ENCODE measurements at places on chromosomes 11 and 22.

- no peak for DNase-seq
Observed at GRCh38 chr11:927871-928270, 2.2 kb downstream of the AP2A2 start.

- DNase-seq, result no peak
Observed at GRCh38 chr11:22728600-22729389, 62.4 kb downstream of the GAS2 start.

- DNase-seq, result no peak
Observed at GRCh38 chr11:39412117-39412516, 2047.3 kb downstream of the LRRC4C start.

- DNase-seq, result no peak
Observed at GRCh38 chr11:103993507-103993906, 42.9 kb upstream of the DDI1 start.

DNA sequence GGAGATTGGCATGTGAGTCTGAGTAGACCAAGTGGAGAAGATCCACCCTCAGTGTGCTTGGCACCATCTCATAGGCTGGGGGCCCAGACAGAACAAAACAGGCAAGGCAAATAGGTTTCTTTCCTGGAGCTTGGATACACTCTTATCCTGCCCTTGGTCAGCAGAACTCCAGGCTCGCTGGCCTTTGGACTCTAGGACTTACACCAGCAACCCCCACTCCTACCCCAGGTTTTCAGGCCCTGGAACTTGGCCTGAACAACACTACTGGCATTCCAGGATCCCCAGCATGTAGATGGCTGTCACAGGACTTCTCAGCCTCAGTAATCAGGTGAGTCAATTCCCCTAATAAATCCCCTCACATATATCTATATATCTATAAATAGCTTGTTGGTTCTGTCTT, 637.7 kb downstream of the OPCML start:
- no peak for DNase-seq

DNA sequence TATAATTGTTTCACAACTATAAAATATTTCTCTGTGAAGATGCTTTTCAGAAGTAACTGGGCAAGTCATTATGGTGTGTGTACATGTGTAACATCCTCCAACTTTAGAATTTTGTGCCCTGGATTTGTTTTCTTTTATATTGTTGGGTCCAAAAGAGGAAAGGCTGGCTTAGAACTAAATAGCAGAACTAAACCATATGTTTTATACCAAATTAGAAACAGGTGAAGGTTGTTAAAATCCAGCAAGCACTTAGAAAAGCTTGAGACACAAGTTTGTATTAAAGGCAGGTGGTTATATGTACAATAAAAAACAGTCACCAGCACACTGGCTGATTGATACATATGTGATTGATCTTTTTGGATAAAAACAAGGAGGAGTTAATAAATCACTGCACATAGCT, 158.5 kb downstream of the WNT11 start:
- no peak for DNase-seq

GRCh38 chr11:81394311-81394710, 1339.4 kb downstream of the FAM181B start:
- no peak for DNase-seq

- no peak for DNase-seq
Observed at GRCh38 chr11:115739146-115739545, 234.9 kb upstream of the CADM1 start.

DNA sequence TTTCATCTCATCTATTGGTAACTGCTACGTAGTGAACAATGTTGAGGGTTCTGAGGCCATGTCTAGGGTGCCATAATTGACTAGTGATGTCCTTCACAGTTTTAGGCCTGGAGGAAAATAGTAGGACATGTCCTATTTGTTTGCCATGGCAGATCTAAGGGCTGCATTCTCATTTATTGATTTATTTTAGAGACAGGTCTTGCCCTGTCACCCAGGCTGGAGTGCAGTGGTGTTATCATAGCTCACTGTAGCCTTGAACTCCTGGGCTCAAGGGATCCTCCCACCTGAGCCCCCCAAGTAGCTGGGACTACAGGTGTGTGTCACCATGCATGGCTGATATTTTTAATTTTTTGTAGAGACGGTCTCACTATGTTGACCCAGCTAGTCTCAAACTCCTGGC, 5.2 kb downstream of the CEP164 start:
- DNase-seq, result no peak

DNA sequence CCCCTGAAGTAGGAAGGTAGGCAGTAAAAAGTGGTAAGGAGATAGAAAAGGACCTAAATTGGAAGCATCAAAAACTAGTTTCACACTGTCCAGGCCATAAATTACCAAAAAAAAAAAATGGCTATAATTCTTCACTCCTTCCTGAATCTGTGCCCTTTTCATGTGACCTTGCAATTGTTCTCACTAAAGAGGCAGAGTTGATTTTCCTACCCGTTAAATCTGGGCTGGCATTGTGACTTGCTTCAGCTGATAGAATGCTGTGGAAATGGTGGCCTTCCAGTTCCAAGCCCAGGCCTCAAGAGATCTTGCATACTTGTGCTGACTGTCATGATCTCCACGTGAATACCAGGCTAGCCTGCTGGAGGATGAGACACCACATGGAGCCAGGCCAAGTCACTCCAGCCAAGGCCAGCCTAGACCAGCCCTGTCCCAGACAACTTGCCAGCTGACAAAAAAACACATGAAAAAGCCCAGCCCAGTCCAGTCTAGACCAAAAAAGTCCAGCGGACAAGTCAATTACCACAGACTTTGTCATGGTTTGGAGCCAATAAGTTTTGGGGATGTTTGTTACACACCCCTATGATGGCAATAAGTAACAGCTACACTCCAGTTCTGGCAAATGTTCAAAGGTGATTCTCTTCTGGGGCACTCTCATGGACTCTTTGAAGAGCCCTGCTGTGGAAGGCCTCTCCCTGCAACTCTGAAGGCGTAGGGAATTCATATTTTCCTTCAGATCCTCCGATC, 51.4 kb upstream of the NUP50 start:
- DNase-seq, result peak; percentile 84

GRCh38 chr11:115345361-115345760, 158.9 kb downstream of the CADM1 start:
- no peak for DNase-seq

GRCh38 chr11:108286370-108286769, 63.5 kb downstream of the ATM start:
- no peak for DNase-seq

GRCh38 chr22:30694640-30695350, at the start of gene OSBP2:
OSBP2 (plus strand) TSS chr22:30694874; CDS start chr22:30694910, 36 bp downstream.
- no peak for DNase-seq

- peak; percentile 69 for DNase-seq
Observed at GRCh38 chr11:14358729-14359439, at the start of gene RRAS2. RRAS2 (minus strand) TSS chr11:14359183; CDS start chr11:14358870, 313 bp downstream.

DNA sequence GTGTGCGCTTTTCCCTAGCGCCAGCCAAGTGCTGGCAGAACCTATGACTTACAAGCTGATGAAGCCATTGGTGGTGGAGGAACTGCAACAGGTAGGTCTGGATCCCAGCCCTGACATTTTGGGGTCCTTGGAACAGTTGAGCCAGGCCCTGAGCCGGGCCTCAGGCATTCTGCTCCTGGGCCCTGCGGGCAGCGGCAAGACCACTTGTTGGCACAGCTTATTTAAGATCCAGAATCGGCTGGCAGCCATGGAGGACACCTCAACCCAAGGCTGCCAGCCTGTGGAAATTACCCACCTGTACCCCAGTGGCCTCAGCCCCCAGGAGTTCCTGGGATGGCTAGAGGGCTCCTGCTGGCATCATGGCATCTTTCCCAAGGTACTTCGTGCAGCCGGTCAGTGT, 49.7 kb downstream of the DNHD1 start:
- no peak for DNase-seq

DNA sequence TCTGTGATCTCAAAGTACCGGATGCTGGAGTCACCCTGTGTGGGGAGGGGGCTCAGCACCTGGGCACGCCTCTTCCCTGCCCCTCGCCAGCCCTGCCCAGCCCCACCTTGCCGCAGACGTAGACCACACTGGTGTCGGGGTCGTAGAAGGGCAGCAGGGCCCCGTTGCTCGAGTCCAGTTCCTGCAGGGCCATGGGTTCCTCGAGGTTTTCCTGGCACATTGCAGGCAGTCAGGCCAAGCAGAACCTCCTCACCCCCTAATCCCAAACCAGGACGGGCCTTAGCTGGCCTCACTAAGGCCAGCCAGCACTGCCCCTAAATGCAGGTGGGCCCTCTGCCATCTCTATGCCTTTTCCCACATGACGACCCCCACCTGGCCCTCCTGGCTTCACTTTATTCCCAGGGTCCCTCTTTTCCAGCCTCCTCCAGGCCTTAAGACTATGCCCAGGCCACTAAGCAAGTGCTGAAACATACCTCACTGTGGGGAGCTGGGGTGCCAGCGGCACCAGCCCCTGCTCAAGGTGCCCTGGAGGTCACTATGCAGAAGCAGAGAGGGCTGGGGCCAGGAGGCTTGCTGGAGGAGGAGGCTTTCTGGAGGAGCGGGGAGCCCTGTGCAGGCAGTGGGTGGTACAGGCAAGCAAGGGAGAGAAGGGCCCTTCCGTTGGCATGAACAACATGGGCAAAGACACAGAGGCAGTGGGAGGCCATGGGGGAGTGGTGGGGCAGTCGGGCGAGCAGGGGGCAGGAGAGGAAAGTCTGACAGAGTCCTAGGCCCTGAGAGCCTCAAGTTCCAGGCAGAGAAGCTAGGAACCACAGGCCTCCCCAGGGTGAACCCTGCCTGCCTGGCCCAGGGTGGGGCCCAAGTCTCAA, 2.8 kb downstream of the CORO1B start:
- no peak for DNase-seq

GRCh38 chr11:113408206-113408605, 20.6 kb downstream of the ANKK1 start:
- no peak for DNase-seq

DNA sequence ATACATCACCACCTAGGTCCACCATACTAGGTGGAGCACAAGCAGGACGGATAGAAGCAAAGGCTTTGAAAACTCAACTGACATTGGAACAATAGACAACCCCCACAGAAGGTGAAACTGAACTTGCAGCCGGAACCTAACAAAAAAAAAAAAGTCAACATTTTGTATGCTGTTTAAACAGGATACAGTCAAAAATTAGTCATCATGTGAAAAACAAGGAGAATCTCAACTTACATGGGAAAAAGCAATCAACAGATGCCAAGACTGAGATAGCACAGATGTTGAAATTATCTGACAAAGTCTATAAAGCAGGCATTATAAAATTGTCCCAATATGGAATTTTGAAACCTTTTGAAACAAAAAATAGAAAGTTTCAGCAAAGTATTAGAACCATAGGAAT, 123.8 kb downstream of the RAB38 start:
- DNase-seq, result peak; percentile 24

DNA sequence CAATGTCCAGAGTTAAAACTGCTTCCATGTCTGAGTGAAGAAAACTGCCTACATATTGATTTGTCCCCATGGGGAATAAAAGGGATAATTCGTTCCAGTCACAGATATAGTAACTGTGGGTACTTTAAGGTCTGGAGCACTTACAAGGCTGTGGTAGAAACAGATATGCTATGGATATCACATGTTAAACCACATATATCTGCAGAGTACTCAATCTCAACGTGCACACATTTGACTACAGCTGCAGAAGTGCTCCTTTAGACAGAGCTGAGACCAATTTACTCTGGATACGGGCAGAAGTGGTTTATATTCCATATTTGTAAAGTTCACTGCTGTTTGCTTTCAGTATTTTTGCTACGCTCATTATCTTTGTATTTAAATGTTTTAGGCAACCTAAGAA, 9.7 kb upstream of the MS4A2 start:
- DNase-seq, result no peak

- DNase-seq, result no peak
Observed at GRCh38 chr22:20565079-20565734, 57.8 kb downstream of the MED15 start.

DNA sequence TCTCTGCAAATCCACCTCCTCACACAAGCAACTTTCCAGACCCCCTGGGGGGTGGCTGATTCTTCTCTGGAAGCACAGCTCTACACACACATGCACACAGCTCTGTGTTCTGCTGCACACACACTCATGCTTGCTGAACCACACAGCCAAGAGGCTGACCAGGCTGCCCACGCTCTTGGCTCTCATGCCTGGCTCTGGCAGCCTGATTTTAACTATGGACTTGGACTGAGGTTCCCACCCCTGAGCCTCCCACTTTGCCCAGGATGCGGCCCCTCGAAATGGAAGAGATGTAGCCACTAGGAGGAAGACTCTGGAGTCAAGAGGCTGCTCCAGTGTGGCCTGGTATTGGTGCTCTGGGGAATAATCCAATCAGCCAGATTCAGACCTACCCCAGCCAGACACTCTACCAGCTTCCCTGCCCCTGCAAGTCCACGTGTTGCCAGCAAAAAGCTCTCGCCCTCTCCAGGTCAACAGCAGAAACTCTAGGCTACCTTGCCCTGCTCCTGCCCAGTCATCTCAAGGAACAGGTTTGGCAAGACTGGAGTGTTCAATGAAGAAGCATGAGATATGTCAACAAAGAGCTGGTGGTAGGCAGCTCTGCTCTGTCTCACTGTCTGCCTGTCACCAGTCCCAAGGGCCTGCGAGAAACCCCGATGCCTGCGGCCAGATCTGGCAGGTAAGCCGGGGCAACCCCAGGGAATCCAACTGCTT, 8.8 kb upstream of the CASTOR1 start:
- DNase-seq, result peak; percentile 88

DNA sequence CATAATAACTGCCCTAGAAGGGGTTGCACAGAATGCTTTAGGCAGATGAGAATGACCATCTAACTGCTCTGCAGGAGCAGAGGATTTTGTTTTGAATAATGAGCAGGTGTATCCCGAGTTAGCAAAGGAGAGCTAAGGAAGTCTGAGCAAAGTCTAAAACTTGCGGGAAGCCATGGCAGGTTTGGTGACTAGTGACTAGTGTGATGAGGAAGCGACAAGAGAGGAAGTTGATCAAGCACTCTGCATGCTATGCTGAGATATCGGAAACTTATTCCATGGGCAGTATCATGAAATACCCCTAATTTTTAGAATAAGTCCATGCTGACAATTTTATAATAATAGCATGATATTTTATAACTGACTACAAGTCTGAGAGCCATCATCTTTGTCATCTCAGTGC, 12.9 kb downstream of the OLFML1 start:
- no peak for DNase-seq

GRCh38 chr11:133366147-133366546, 166.2 kb downstream of the OPCML start:
- no peak for DNase-seq

- no peak for DNase-seq
Observed at GRCh38 chr11:112322173-112322790, 61.6 kb upstream of the PLET1 start.

DNA sequence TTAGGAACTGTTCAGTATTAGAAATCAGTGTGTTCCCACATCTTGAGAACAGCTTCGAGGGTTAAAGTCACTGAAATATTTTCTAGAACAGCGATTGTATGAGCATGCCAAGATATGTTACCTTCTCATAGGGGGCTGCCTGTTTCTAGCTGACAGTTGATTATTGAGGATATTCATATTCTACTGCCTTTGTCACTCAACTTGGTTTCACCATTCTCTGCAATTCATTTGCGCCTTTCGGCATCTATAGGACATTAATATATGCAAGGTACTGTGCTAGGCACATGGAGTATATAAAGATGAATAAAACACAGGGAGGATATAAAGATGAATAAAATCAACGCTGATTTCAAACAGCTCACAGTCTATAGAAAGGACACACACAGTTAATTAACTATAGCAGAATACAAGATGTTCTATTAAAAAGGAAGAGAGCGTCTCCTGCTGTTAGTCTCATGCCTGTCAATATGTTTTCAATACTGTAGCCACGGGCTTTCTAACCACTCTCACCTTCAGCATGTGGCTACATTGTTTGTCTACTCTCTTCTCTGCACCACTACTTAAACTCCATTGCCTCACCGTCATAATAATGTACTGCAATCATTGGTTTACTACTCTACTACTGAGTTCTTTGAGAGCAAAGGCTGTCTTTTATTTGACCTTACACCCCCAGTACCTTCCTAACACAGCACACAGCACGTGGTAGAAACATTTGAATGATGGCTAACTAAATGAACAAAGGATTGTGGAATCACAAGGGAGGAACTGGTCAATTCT, 81.9 kb downstream of the RAB30 start:
- DNase-seq, result no peak

Data from mammary epithelial cell (primary cell).